Stimulated activated CD8-positive, alpha-beta memory T cell treated with anti-CD3 and anti-CD28 coated beads, Interleukin-2, amount 100 ng/mL, for 1 hour (primary cell): ENCODE measurements at places on chromosomes 2 and 18.

DNA sequence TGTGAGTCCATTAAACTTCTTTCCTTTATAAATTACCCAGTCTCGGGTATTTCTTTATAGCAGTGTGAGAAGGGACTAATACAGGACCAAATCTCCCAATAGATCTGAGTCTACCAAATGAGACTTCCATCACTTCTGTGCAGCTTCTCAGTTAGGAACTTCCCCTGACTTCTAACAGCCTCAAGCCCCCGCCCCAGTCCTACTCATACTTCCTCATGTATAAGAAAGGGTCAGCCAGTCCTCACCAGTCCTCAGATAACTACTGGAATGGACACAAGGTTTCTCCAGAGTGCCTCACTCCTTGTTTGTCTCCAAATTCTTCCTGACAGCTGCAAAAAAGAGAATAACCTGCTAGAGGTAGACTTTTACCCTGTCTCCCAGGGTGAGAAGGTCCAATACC lies 19.5 kb downstream of the TTC32 start:
- no peak for DNase-seq

DNA sequence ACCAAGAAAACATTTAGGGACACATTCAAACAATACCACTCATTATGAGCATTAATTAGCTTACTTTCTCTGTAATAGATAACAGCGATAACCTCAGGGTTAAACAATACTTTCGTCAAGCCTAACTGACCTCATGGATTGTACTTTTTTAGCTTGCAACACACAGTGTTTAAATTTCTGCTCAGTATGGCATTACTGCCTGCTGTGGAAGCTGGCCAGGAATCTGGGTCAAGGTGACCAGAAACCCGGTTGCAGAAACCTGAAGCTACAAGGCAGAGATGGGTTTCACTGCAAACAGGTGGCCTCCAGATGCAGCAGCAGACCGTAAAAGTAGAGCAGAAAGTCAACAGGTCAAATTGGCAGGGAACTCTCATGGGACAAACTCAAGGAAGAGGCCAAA lies 123.8 kb upstream of the FHL2 start:
- no peak for DNase-seq

- no peak for DNase-seq
Measured at GRCh38 chr2:151217343-151217742, 44.3 kb downstream of the RBM43 start.

DNA sequence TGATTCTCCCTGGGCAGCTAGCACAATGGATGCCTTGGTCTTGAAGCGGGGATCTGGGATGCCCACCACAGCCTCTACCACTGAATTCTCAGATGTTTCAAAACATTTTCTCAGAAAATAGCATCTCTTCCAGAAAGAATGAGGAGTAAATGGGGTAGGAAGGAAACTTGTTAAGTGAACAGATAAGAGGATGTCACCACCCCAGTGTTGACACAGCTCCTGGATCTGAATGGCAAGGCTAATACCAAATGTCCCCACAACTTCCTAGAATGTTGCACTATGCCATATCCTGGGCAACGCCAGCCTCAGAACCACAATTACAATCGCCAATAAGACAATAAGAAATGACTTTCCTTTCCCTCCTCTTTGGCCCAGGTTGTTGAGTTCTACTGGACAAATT lies 177.2 kb downstream of the BCL11A start:
- DNase-seq, result no peak

DNA sequence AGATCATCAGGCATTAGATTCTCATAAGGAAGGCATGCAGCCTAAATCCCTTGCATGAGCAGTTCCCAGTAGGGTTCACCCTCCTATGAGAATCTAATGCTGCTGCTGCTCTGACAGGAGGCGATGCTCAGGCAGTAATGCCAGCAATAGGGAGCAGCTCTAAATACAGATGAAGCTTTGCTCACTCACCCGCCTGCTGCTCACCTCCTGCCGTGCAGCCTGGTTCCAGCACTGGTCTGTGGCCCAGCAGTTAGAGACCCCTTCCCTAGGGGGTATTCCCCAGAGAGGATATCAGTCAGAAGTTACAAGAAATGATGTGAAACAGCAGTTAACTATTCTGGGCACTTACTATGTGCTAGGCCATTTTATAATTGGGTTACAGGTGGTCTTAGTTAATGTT lies 226.0 kb downstream of the KCNJ3 start:
- DNase-seq, result no peak

DNA sequence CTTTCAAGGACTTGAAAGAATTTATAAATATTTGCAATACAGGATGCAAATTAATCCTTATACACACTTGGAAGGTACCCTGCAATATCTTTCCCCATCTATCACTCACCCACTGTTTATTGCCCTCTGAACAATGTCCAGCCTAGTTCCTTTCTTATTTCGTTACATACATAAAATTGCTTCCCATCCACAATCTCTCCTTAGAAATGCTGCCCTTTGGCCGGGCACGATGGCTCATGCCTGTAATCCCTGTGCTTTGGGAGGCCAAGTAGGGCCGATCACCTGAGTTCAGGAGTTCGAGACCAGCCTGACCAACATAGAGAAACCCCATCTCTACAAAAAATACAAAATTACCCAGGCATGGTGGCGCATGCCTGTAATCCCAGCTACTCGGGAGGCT lies 41.2 kb upstream of the ATP8B1 start:
- no peak for DNase-seq

GRCh38 chr2:216064014-216064630 lies 17.5 kb downstream of the PECR start:
- no peak for DNase-seq

DNA sequence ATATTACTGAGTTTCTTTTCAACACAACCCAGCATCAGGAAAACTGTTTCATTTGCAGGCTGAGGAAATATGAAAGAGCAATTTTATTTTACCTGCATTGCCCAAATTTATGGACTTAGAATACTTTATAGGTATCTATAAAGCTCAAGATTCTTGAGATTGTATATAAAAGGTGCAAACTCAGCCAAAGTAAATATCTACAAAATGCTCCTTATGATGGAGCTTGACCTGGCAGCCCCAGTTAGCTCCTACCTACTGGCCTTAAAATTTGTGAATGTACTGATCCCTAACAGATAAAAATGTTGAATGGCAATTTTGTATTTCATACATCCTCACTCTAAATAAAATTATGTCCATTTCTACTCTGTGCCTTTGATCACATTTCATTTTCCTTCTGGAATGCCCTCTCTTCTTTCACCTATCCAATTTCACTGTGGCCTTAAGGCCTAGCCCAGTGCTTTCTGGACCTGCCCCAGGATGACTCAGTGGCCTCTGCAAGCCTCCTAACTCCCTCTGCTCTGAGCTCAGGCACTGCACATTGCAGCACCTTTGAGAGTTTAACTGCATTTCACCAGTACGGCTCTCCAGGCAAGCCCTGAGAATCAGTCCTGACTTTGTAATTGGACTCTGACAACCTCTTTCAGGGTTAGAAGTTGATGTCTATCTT lies 125.9 kb downstream of the ANTXR1 start:
- no peak for DNase-seq

DNA sequence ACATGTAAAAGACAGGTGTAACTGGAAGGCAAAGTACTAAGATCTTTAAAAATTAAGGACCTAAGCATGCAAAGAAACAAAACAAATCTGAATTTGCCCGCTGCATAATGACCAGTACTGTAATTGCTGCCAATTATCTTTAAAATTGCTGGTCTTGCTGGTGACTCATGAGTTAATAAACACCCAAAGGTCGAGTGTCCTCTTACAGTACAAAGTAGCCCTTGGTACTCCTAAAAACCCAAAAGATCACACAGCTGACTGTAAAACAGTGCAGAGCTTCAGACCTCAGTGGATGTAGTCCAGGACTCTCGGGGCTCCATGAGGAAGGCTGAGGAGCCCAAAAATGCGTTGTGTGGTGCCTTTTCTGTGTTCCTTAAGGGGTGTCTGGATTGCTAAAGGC lies 308.7 kb downstream of the CNTNAP5 start:
- DNase-seq, result no peak

DNA sequence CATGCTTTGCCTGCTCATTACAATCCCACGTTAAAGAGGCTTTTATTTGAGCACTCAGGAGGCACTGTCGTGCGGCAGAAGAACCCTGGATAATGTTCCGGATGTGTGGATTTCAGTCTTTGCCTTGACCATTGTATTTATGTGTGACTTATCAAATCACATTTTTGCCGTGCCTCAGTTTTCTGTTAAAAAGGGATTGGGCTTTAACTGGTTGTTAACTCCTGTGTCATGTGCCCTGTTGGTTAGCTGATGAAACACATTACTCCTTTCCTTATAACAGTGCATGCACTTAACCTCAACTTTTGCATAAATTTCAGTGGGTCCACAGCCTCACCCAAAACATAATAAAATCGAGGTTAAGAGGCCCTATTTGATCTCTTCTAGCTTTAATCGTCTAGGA lies 52.7 kb downstream of the NAB1 start:
- DNase-seq, result no peak

DNA sequence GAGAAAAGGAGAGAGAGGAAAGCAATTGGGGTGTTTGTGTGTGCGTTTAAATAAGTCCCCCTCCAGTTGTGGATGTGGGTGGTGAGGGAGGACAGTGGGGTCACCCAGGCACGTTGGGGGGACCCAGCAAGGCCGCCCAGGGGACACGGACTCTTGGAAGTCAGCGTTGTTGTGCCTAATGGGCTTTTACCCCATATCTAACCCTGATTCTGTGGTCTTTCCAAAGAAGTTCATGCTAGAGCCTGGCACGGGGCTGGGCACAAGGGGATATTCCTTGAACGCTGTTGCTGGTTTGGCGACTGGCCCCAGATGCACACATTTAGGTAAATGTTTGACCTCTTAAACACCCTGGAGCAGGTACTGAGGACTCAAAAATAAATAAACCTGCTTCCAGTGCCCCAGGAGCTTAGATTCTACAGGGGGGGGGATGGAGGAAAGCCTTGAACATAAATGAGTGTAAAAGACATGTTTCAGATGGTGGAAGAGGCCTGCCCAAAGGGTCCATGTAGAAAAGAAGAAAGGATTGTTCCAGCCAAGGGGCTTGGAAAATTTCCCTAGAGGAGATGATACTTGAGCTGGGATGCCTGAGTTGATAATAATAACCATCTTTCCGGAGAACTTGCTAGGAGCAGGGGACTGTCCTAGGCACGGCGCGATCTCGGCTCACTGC lies 97.7 kb upstream of the SIX3 start:
- no peak for DNase-seq

- no peak for DNase-seq
Measured at GRCh38 chr2:156349161-156349560, 16.6 kb upstream of the NR4A2 start.

- no peak for DNase-seq
Measured at GRCh38 chr2:3876221-3876620, 172.8 kb downstream of the DCDC2C start.

DNA sequence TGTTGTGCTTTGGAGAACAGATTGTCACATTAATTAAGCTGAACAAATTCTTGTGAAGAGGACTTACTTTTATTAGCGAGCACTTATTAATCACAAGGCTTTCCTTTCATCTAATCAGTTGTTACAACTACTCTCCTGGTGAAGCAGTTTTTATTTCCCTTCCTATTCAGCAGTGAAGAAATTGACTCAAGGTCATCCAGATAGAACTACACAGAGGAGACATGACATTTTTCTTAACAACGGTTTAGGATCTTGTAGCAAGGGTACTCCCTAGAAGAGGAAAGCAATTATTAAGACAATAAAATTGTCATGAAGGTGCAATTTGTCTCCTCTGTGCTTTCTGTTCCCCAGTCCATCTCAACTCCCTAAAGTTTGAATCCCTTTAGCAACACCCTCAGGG lies 61.3 kb downstream of the POLE4 start:
- DNase-seq, result no peak

DNA sequence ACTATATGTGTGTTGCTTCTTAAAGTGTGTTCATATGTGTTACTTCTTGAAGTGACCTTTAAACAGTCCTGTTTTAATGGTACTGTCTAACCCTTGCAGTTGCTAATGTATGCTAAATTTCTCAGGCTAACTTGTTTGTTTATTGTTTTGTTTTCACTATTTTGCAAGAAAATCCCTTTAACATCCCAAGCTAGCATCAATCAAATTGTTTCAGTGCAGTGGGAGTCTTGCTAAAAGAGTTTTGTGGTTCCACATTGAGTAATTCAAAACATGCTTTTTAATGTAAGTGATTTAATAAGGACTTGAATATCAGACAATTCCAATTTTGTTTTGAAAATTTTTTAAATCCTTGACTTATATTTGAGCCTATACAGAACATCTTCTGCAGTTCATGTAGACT lies 3.6 kb downstream of the SH3RF3 start:
- no peak for DNase-seq

- no peak for DNase-seq
Measured at GRCh38 chr2:98634406-98635092, 26.2 kb downstream of the UNC50 start.

DNA sequence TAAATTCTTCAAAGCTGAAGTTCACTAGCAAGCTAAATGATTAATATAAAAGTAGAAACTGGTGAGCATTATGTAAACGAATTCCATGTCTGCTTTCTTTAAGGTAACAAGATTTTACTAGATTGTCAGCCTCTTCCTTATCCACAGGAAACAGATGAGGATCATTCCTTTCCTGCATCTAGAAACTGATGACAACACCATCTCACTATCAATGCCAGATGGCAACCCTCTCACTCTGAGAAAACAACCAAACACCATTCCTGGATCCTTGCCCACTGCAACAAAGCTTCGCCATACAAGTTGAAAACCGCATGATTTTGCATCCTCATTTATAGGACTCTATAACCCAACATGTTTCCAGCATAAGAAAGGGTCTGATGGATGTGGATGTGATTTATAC lies 122.9 kb downstream of the ZNF521 start:
- DNase-seq, result no peak

DNA sequence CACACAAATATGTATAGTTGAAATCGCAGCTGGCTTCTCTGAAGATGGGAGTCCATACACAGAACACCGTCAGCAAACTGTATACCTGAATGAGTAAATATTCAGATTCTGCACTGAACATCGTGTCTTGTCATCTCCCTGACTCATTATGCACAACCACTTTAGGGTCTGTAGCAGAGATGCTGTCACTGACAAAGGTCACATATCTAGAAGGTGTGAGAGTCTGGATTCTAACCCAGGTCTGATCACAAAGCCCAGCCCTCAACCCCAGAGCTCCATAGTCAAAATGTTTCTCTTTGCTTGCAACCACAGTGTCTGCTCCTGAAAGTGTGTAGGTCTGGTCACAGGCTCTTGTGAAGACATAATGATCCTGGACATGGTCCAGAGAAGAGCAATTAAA lies 78.3 kb upstream of the PAX8 start:
- DNase-seq, result no peak

- no peak for DNase-seq
Measured at GRCh38 chr18:7735196-7735595, 168.1 kb downstream of the PTPRM start.

- no peak for DNase-seq
Measured at GRCh38 chr2:166017208-166017607, 63.6 kb upstream of the TTC21B start.

DNA sequence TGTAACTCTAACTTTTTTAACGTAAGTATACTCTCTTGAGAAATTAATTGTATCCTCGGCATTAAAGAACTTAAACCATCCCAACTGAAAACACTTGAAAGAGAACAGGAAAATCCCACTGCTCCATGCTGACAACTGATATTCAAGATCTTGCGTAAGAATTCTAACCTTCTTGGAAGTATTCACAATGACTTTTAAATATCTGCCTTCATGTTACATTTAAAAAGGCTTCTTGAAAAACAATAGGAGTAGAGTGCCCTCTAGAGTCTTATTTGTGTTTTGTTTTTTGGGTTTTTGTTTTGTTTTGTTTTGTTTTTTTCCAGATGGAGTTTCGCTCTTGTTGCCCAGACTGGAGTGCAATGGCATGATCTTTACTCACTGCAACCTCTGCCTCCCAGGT lies 65.4 kb upstream of the DNAJC10 start:
- DNase-seq, result no peak
